ENCODE measurements at places on chromosomes 7 and 10. TPM values are rescaled to one million over a fixed set of nuclear protein-coding genes. Genes with fewer than 3 reads are reported as not detected.

GRCh38 chr10:76117949-76118348 is 686.5 kb downstream of the LRMDA start:
- H3K27ac ChIP-seq, result no peak overlapping the region
- no peak for DNase-seq
- no peaks in the 10 kb centered on the region for H3K27me3 ChIP-seq
- H3K36me3 ChIP-seq, result no peaks in the 10 kb centered on the region
- no peaks in the 10 kb centered on the region for H3K4me1 ChIP-seq

NUTM2A gene
- total RNA-seq, result 0.70 TPM

GRCh38 chr10:49349390-49349789 is 46.5 kb downstream of the DRGX start:
- no peak for DNase-seq
- H3K4me1 ChIP-seq, result no peaks in the 10 kb centered on the region
- no peaks in the 10 kb centered on the region for H3K36me3 ChIP-seq
- no peaks in the 10 kb centered on the region for H3K27me3 ChIP-seq

CRHR2 gene
- not detected for total RNA-seq

DNA sequence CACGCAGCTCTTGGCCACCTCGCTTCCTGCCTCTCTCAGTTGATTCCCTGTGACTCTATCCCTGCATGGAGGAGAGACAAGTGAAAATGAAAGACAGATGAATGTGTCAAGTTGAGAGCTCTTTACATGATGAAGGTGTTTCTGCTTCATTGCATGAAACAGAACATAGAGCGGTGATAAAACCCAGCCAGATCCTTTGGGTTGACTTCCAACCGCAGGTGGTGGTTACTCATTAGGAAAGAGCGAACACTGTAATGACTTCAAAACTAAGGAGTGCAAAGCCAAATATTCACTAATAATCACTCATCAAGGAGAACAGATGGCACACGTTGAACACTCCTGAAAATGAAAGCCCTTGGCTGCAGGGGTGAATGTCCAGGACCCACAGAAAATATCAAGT is 31.8 kb upstream of the WDR11 start:
- no peak overlapping the region for H3K27ac ChIP-seq
- DNase-seq, result no peak
- no peaks in the 10 kb centered on the region for H3K27me3 ChIP-seq

DNA sequence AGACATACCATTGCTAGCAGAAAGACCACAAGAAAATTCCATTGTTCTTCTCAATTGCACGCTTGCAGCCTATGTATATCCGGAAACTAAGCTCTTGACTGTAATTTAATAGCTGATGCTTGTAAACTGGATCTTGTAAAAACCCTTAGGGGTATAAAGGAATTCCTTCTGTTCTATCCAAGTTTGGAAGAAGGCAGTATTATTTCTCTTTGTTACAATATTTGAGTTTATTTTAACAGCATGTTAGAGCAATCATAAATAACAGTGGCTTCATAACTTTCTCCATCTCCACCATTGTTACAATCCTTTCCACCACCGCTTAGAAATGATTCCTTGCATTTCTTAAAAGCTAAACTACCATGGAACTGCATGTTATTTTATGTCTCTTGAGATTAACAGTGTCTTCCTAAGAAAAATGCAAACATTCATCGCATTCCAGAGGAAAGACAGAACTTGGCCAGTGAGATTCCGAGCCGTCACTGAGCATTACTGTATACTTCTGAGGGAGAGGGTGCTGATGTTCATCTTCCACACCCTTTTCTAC is 92.5 kb downstream of the TRIL start:
- no peaks in the 10 kb centered on the region for H3K27me3 ChIP-seq
- H3K4me3 ChIP-seq, result no peak overlapping the region
- DNase-seq, result no peak
- no peak overlapping the region for H3K27ac ChIP-seq
- no peaks in the 10 kb centered on the region for H3K4me1 ChIP-seq

GRCh38 chr7:37198041-37198905 is 250.4 kb downstream of the ELMO1 start:
- no peaks in the 10 kb centered on the region for H3K27me3 ChIP-seq
- no peak for DNase-seq
- H3K4me3 ChIP-seq, result no peak overlapping the region
- no peak overlapping the region for H3K27ac ChIP-seq

DNA sequence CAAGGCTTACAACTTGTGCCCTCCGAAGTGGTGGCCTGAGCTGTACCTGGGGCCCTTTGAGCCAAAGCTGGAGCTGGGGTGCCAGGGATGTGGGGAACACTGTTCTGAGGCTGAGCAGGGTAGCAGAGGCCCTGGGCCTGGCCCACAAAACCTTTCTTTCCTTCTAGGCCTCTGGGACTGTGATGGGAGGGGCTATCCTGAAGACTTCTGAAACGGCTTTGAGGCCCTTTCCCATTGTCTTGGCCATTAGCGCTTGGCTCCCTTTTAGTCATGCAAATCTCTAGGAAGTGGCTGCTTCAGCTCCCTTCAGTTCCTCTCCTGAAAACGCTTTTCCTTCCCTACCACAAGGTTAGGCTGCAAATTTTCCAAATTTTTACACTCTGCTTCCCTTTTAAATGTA is 16.8 kb upstream of the CRYGN start:
- no peak for DNase-seq
- peaks cover 20% of the 10 kb centered on the region for H3K4me1 ChIP-seq
- no peak overlapping the region for H3K27ac ChIP-seq
- H3K4me3 ChIP-seq, result no peak overlapping the region
- H3K36me3 ChIP-seq, result no peaks in the 10 kb centered on the region

- H3K4me3 ChIP-seq, result no peak overlapping the region
- no peaks in the 10 kb centered on the region for H3K27me3 ChIP-seq
- H3K36me3 ChIP-seq, result no peaks in the 10 kb centered on the region
These were observed 387.6 kb upstream of the NRP1 start for GRCh38 chr10:33722067-33722466.

BMPR1A gene
- total RNA-seq, result 36.6 TPM

DNA sequence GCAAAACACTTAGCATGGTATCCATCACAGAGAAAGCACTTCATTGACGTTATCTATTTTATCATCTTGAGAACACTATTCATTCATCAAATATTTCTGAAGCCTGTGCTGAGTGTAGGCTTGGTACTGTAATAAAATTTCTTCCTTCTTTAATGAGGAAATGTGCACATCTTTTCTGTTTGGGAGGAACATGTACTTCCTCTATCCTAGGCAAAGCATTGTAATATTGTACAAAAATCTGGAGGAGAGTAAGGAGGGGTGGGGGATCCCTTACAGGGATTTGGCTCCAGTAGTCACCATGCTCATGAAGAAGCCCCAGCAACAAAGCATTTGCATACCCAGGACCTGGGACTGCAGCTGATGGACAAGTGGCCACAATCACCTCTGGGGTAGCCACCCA is 39.9 kb upstream of the SORCS3 start:
- no peak overlapping the region for H3K27ac ChIP-seq
- H3K4me1 ChIP-seq, result no peaks in the 10 kb centered on the region
- DNase-seq, result no peak

- no peaks in the 10 kb centered on the region for H3K4me1 ChIP-seq
- no peak overlapping the region for H3K27ac ChIP-seq
- no peak overlapping the region for H3K4me3 ChIP-seq
- H3K36me3 ChIP-seq, result no peaks in the 10 kb centered on the region
- no peaks in the 10 kb centered on the region for H3K27me3 ChIP-seq
These were observed 23.1 kb downstream of the PDE1C start for GRCh38 chr7:32047075-32047474.

GRCh38 chr10:58546137-58546536 is 33.5 kb downstream of the BICC1 start:
- H3K4me1 ChIP-seq, result no peaks in the 10 kb centered on the region
- H3K36me3 ChIP-seq, result no peaks in the 10 kb centered on the region
- no peak for DNase-seq
- no peak overlapping the region for H3K4me3 ChIP-seq
- no peak overlapping the region for H3K27ac ChIP-seq

CREB5 gene
- 2.9 TPM for total RNA-seq

GRCh38 chr10:122181041-122181732 is 89.9 kb upstream of the BTBD16 start:
- H3K27me3 ChIP-seq, result no peaks in the 10 kb centered on the region
- peaks cover 36% of the 10 kb centered on the region for H3K4me1 ChIP-seq
- DNase-seq, result no peak
- no peak overlapping the region for H3K27ac ChIP-seq
- H3K4me3 ChIP-seq, result no peak overlapping the region
